HT1080 (cell line): ENCODE measurements at places on chromosomes 11 and 22. TPM values are rescaled to one million over a fixed set of nuclear protein-coding genes. Genes with fewer than 3 reads are reported as not detected.

LSP1 gene
- total RNA-seq: 1.2 and 1.3 TPM in 2 replicates

TIGD3 gene
- 0.40 and 0.51 TPM in 2 replicates for total RNA-seq

PGR gene
- 0.74 and 0.77 TPM in 2 replicates for total RNA-seq

IGSF9B gene
- 0.17 and 0.64 TPM in 2 replicates for total RNA-seq

ARL2 gene
- 237 and 263 TPM in 2 replicates for total RNA-seq

PNPLA5 gene
- not detected in 2 replicates for total RNA-seq

E2F8 gene
- 2.7 and 5.2 TPM in 2 replicates for total RNA-seq

RTN4RL2 gene
- total RNA-seq: 5.6 and 11.3 TPM in 2 replicates

OR52I1 gene
- total RNA-seq: not detected in 2 replicates

ADSL gene
- total RNA-seq: 195 and 211 TPM in 2 replicates

NDUFV1 gene
- total RNA-seq: 202 and 217 TPM in 2 replicates

HDHD5 gene
- total RNA-seq: 62.0 and 73.3 TPM in 2 replicates

SMC1B gene
- total RNA-seq: not detected in 2 replicates

IL17REL gene
- total RNA-seq: not detected in 2 replicates

LRRC32 gene
- 0.06 and 0.17 TPM in 2 replicates for total RNA-seq

STX5 gene
- 32.8 and 34.0 TPM in 2 replicates for total RNA-seq

KCNJ5 gene
- total RNA-seq: not detected in 2 replicates

GANAB gene
- 191 and 221 TPM in 2 replicates for total RNA-seq

GGT1 gene
- total RNA-seq: 3.7 and 8.5 TPM in 2 replicates

APLNR gene
- total RNA-seq: not detected in 2 replicates

BCO2 gene
- 0.17 and 0.19 TPM in 2 replicates for total RNA-seq

CAVIN3 gene
- not detected in 2 replicates for total RNA-seq

CADM1 gene
- total RNA-seq: 30.1 and 30.8 TPM in 2 replicates

PRDX5 gene
- 274 and 324 TPM in 2 replicates for total RNA-seq

HBB gene
- not detected in 2 replicates for total RNA-seq

NLRP6 gene
- total RNA-seq: not detected in 2 replicates

B3GAT1 gene
- total RNA-seq: 0.23 and 0.45 TPM in 2 replicates

APOL3 gene
- 2.0 and 3.0 TPM in 2 replicates for total RNA-seq

MS4A4A gene
- not detected in 2 replicates for total RNA-seq

KDELR3 gene
- total RNA-seq: 9.1 and 11.8 TPM in 2 replicates

AIFM3 gene
- 0.63 TPM in 1 of 2 replicates, not detected in the other for total RNA-seq

LGALS12 gene
- total RNA-seq: not detected in 2 replicates

NUP160 gene
- 21.0 and 25.9 TPM in 2 replicates for total RNA-seq

HEPHL1 gene
- total RNA-seq: 0.06 TPM in 1 of 2 replicates, not detected in the other

SHANK2 gene
- 0.02 TPM in 1 of 2 replicates, not detected in the other for total RNA-seq

ROBO4 gene
- 21.1 and 25.0 TPM in 2 replicates for total RNA-seq

MS4A2 gene
- total RNA-seq: not detected in 2 replicates

RIN1 gene
- total RNA-seq: 44.2 and 47.5 TPM in 2 replicates

ALDH3B1 gene
- total RNA-seq: 15.5 and 19.0 TPM in 2 replicates

PTPRCAP gene
- total RNA-seq: 0.60 TPM in 1 of 2 replicates, not detected in the other

CDC45 gene
- total RNA-seq: 56.6 and 59.7 TPM in 2 replicates

ZNF214 gene
- 0.03 TPM in 1 of 2 replicates, not detected in the other for total RNA-seq

SAA1 gene
- total RNA-seq: 0.69 and 1.7 TPM in 2 replicates
